EL (cell line): ENCODE measurements at places on chromosomes 2 and 18.
A peak's percentile ranks its signal among the peaks of the same experiment; 100 is the strongest.

- DNase-seq: no peak
Measured at GRCh38 chr18:10141559-10141958, 227.7 kb downstream of the VAPA start.

DNA sequence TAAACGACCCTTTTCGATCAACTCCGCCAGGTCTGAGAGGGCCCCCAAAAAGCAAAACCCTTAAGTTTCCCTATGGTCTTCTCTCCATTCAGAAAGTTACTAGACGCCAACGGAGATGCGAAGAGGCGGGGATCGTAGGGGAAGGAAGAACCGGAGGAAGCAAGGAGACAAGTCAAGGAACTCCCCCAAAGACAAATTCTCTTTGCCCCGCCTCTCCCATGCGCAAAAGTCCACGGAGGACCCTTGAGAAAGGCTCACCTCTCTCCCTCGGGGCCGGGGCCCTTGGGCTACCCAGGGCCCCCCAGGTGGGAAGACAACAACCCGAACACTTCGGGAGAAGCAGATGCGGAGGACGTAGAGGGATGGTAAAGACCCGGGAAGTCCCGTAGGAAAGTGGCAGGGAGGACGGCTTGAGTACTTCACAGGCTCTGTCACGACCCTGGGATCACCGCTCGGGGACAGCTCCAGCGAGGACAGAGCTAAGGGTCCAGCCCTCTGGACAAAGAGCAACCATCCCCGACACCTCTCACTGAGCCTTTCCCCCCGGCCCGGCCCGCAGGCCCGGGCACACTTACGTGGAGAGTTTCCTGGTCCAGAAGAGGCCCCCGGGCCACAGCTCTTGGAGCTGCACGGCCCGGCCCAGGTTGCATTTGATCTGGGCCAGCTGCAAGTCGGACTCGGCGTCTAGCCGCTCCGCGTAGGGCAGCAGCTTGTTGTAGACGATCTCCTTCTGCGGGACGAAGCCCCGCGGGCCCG is 647 bp downstream of the PSME4 start:
- peak; percentile 55 for DNase-seq

GRCh38 chr2:112701052-112701451 is 19.8 kb upstream of the NT5DC4 start:
- DNase-seq: no peak

DNA sequence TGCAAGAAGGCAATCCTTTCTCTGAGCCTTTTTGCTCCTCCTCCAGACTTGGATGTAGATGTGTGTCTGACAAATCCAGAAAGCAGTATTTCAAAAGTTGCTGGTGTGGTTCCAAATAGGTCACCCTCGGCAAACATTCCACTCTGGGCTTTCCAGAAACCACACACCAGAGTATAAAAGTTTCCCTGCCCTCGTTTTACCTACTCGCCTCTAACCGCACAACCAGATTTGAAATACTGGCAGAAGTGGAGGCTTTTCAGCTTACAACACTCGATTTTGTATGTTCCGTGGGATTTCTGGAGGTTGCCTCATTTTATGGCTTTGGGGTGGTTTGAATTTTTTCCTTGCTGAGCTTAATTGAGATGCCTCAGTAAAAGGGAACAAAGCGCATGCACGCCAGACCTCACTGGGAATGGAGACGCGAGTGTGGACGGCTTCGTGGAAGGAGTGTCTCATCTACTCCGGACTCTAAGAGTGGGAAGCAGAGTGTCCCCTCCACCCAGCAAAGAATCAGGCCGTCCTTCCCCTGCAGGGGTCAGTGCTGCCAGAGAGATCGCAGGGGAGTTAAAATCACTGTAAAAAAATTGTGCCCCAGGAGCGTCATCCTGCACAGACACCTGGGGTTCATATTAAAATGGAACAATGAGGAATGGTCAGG is 44.0 kb upstream of the RPL31 start:
- peak; percentile 89 for DNase-seq

DNA sequence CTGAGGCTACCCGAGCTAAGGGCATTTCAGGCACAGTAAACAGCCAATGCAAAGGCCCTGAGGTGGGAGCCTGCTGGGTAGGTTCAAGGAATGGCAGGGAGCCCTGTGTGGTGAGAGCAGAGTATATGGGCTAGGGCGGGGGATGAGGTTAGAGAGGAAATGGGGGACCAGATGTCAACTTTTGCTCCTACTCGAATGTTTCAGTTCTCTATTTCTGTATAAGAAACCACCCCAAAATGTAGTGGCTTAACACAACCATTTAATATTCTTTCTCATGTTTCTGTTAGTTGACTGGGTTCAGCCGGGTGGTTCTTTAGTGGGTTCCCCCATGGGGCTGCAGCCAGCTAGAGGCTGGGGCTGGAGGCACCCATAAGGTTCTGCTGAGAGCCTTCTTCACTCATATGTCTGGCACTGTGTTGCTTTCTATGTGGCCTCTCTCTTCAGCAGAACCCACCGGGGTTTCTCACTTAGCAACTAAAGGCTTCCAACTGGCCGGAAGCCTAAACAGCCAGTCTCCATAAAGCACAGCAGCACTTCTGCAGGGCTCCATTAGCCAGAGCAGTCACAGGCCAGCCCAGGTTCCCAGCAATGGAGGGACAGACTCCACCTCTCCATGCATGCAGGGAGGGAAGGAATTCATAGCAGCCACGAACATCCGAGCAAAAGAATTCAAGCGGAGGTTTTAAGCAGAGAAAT is 5.6 kb upstream of the ATOH8 start:
- DNase-seq: no peak

DNA sequence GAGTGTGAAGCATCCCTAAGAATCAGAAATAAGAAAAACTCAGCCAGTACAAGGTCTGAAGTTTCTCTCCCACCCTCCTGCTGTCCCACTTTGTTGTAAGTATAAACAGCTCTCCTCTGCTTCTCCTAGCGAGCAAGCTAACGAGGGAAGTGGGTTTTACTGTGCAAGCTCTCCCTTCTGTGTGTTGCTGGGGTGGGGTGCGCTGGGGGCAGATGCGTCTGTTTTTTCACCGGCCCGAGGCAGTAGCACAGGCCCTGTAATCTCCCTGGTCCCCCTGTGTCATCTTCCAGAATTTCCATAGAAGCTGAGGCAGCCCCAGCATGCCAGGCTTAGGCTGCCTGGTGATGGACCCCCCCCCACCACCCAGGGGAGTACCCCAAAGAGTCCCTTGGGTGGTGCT is 9.4 kb upstream of the CXCR4 start:
- DNase-seq: no peak

DNA sequence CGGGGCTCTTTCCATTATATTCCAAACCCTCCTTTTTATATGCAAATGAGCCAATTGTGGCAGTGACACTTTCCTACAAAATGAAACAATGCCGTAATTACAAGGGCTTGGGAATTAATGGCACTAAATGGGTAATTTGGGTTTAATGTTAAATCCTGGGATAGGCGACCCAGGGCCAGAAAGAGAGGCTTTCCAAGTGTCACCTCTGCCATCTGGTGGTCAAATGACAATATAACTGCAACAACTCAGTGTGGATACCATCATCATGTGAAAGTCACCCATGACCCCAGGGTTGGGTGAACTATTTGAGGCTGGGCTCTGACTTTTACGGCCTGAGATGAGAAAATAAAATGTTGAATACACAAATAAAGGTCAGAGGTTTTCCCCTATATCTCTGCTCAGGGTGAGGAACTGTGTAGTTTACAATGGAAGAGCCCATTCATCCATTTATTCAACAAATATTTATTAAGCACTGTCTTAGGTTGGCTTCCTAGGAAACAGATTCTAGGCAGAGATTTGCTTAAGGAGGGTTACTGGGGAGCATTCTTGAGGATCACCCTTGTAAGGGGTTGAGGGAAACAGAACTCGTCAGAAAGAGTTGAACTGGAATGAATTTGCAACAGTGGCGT is 13.6 kb upstream of the THADA start:
- peak; percentile 59 for DNase-seq

- DNase-seq: no peak
Measured at GRCh38 chr2:240997141-240997855, 1.1 kb upstream of the SNED1 start.

DNA sequence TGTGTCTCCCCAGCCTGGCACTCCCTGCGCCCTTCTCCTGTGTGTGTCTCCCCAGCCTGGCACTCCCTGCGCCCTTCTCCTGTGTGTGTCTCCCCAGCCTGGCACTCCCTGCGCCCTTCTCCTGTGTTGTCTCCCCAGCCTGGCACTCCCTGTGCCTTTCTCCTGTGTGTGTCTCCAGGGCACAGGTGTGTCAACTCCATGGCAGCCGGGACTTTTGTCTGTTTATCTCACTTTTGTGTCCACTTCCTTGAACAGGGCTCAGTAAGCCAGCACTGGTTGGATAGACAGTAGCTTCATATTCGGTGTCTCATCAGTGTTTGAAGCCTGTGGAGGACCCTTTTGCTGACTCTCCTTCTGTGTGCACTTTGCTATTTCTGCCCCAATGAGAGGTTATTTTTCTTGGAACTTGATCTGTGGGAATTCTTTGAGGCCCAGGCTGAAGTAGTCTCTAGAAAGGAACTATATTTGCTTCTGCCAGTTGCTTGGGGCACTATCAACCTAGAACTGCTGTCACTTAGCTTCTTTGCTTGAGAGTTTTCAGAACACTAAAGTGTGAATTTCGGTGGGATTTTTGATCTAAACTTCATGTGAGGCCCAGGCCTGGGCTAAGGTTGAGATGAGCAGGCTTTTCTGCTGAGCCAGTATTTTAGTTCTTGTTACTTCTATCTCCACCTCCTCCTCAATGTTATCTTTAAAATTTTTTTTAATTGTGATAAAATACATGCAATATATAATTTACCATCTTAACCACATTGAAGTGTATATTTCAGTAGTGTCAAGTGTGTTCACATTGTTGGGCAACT is 8.3 kb upstream of the ASB1 start:
- no peak for DNase-seq

- peak; percentile 79 for DNase-seq
Measured at GRCh38 chr18:8153887-8154583, 455.2 kb upstream of the RAB12 start.

GRCh38 chr18:2970344-2970743 is 42.6 kb downstream of the LPIN2 start:
- no peak for DNase-seq

- no peak for DNase-seq
Measured at GRCh38 chr2:172863341-172863740, 127.7 kb downstream of the RAPGEF4 start.

DNA sequence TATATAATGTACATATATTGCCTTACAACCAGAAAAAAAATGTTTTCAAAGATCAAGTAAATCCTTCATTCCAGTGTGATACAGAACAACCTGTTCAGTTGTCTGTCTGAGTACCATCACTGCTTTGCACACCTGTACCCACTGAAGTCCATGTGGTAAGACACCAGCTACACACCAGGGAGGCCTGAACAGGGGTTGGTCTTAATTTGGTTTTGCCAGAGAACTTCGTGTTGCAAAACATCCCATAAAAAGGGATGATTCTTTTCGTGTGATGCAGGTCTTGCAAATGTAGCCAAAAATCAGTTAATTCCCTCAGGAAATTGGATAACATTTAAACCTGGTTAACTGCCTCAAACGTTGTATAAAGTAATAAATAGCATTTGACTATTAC is 73.7 kb upstream of the SLC1A4 start:
- DNase-seq: no peak

- DNase-seq: peak; percentile 67
Measured at GRCh38 chr2:63755965-63756364, 85.7 kb upstream of the UGP2 start.

DNA sequence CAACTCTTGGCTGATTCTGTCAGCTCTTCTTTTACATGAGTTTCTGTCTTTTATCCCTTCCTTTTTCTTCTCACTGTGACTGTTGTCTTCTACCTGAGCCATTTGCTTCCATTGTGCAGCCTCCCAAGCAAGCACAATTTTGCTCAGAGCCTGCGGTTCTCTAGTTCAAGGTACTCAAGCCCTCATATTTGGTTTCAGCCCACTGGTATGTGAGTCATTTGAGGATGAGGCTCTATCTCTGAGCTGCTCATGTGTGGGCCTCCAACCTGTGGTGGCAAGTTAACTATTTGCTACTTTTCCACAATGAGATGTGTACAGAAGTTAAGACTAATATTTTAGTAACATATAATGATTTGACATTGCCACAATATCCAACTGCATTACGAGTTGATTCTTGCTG is 183.0 kb downstream of the PHLPP1 start:
- no peak for DNase-seq

DNA sequence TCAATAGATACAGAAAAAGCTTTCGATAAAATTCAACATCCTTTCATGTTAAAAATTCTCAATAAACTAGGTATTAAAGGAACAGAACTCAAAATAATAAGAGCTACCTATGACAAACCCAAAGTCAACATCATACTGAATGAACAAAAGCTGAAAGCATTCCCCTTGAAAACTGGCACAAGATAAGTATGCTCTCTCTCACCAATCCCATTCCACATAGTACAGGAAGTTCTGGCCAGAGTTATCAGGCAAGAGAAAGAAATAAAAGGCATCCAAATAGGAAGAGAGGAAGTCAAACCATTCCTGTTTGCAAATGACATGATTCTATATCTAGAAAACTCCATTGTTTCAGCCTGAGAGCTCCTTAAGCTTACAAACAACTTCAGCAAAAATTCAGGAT is 1145.8 kb upstream of the DDX18 start:
- no peak for DNase-seq

- no peak for DNase-seq
Measured at GRCh38 chr18:75142677-75143076, 66.3 kb downstream of the PTGR3 start.

GRCh38 chr2:32699151-32699550 is 71.3 kb downstream of the TTC27 start:
- no peak for DNase-seq

DNA sequence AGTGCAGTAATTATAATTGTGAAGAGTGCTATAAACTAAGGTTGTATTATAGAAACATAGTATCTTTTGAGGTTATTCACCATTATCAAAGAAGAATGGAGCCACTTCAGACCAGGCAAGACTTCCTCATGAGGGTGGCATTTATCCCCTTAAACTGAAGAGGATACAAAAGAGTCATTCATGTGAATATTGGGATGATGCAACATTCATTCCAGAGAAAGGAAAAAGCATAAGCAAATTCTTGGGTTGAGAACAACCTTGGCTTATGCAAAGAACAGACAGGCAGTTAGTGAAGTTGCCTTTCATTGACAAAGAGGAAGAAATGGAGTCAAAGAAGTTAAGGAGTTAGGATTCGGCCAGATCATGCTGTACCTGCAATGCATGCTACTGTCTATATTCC is 682.5 kb downstream of the MBD2 start:
- no peak for DNase-seq

DNA sequence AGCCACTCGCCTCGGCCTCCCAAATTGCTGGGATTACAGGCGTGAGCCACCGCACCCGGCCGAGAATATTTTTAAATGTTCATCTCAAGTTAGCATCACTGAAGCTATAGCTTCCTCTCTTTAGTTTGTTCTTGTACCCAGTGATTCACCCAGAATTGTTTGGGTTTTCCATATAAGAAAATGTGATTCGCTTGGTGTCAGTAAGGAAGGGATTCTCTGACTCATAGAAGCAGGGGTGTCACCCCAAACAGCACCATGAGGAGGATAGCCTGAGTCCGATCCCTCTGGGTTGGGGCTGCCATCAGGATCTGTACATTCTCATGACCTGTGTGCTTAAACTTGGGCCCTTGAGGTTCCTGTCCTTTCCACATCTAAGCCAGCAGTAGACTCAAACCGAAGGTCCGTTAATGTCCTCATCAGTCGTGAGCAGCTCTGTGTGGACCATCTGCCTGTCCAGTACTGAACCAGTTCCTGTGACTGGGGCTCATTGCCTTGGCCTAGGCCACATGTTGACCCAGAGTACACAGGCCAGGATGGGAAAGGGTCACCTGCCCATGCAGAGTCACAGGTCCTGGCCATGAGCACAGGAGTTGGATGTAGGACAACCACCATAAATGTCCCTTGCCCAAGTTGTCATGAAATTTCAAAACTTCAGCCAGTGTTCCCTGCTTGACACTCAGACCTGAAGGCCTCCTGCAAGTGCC is 311.9 kb downstream of the GBX2 start:
- peak; percentile 34 for DNase-seq
